ENCODE measurements at places on chromosomes 4 and X.

- no peak for DNase-seq
These were observed 532 bp downstream of the ZNF827 start for GRCh38 chr4:145937971-145938611.

GRCh38 chr4:103091601-103092223 is 7.9 kb downstream of the BDH2 start:
- no peak for DNase-seq

DNA sequence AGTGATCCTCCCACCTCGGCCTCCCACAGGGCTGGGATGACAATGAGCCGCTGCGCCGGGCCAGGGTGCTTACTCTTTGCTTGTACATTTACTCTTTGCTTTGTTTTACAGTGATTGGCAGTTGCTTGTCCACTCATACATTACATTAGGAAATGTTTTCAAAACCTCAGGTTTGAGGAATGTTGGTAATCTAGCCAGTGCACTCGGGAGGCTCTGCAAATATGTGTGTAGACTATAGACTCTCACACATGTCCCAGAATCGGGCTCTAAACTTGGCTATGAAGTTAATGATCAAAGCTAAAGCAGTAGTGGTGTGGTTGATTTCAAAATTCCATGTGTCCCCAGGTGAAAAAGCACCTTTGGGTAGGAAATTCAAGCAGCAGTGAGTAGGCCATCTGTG is 20.5 kb downstream of the TRMT44 start:
- no peak for DNase-seq

- DNase-seq, result no peak
These were observed 605.9 kb upstream of the DIPK2B start for GRCh38 chrX:45806410-45807121.

- no peak for DNase-seq
These were observed 144.2 kb downstream of the POLA1 start for GRCh38 chrX:24837966-24838365.

DNA sequence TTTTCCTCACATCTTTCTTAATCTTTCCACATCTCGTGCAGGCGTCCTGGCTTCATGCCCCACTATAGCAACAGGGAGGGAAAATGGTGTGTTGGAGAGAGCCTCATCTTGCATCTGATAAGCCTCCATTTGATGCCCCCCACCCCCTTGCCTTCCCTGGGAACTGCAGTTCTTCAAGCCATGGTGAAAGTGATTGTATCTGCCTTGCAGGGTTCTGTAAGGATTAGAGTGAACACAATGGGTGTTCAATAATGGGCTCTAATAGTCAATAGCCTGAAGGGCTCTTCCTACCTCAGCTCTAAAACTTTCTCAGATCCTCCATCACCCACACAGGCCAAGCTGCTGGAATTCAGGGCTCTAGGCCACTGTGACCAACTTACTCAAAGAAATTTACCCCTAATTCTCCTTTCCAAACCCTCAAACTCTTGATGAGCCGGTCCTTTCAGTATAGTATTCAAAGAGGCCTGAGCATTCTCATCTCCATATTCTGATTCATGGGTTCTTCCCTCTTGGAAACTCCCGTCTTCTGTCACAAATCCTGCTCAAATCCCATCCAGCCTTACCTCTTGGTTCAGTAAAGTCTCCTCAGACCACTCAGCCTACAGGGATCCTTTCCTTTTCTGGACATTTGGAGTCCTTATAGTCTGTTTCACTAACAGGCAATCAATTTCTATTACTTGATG is 128.3 kb upstream of the TRIM2 start:
- DNase-seq, result no peak

- no peak for DNase-seq
These were observed 6.1 kb downstream of the SGCB start for GRCh38 chr4:52032005-52032404.

GRCh38 chrX:111609206-111609605 is 71.8 kb upstream of the ALG13 start:
- no peak for DNase-seq

DNA sequence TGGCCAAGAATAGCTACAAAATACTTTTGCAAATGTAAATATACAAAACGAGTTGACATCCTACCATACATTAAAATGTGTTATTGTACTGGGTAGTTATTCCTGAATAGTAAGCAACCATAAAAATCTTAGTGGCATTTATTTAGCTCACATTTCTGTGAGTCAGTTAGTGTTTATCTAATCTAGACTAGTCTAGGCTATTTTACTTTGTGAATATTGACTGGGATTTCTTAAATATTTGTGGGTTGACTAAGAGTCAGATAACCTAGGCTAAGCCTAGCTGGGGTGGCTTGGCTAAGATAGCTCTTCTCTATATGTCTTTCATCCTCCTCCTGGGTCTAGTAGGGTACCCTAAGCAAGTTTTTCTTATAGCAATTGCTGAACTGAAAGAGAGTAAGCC is 543.8 kb upstream of the DIAPH2 start:
- DNase-seq, result no peak

- no peak for DNase-seq
These were observed 2.3 kb downstream of the PF4 start for GRCh38 chr4:73979407-73979957.

DNA sequence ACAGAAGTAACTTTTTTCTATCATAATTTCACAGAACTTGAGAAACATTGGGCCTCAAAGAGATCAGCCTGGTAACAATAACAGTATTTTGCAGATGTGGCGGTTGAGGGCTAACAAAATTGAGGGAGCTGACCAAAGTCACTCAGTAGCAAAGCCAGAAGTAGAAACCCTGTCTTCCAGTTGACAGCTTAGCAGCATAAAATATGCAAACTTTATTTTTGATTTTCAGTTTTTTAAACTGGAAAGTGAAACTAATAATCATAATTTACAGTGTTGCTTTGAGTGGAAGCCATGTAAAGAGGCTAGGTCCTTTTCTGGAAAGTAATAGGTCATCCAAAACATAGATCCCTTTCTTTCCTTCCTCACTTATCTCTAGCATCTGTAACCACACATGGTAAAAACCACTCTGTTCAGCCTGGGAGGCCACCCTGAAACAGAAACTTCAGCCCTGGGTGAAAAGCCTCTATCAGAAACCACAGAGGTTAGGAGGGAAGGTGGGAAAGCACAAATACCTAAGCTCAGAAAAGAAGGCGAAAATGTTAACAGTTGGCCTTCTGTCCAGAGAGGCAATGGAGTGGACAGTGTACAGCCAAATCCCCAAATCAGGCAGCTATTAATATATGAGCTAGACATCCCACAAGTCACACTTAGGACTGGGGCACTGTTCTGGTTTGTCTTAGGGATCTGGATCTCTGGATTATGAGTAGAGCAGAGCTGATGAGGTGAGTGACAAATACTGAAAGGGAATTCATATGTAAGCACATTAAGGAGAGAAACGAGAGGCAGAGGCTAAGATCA is 61.1 kb upstream of the ARSJ start:
- DNase-seq, result no peak

GRCh38 chr4:165560941-165561340 is 182.1 kb downstream of the CPE start:
- no peak for DNase-seq

DNA sequence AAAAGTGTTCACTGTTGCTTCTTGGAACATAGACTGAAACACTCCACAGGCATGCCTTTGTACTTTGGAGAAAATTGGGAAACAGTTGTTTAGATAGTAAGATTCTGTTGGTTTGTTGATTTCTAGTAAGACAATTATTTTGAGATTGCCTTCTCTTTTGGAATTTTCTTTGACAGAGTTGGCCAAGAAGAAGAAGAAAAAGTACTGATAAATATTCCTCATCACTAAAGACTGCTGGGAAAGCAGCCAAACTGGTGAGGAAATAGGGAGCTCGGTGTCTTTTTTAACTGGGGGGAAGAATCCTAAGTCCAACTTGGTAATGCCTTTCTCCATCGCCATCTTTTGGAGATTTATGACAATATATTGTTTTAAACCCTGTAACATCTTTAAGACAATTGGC is 370.7 kb downstream of the GPAT3 start:
- DNase-seq, result no peak

DNA sequence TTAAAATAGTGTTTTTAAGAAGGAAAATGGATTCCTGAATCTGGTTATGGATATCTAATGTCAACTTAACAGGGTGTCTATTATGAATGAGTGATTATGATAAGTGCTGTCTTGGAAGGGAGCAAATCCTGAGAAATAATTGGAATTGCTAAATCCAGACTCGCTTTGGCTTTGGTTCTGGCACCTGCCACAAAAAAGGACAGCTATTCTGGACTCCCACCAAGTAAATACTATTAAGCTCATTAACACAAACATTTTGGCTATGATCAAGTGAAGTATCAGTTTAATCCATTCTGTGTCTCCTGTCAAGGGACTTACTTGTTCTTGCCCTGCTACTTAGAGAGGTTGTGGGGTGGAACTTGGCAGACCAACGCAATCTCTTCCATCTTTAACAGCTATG is 403.7 kb downstream of the CENPC start:
- DNase-seq, result no peak

- no peak for DNase-seq
These were observed 201.4 kb downstream of the CCNG2 start for GRCh38 chr4:77358315-77358928.

GRCh38 chr4:165541851-165542459 is 163.1 kb downstream of the CPE start:
- DNase-seq, result no peak

- DNase-seq, result no peak
These were observed 18.4 kb downstream of the HMX1 start for GRCh38 chr4:8853249-8853648.

DNA sequence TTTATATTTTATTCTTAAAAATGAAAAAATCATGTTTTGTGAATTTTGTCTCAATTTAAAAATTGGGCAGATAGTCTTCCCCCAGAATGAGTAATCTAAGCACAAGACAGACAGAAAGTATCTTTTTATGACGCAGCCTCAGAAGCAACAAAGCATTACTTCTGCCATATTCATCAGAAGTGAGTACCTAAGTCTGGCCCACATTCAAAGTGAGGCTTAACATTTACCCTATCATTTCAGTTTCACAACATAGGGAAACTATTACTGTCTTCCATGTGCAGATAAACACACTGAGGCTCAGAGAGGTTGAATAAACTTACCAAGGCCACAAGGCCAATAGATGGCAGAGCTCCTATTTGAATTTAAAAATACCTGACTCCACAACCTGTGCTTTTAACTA is 4.4 kb upstream of the PRDX4 start:
- DNase-seq, result no peak

- no peak for DNase-seq
These were observed 32.1 kb upstream of the MTNR1A start for GRCh38 chr4:186587416-186588018.

- DNase-seq, result no peak
These were observed 41.8 kb downstream of the GPC4 start for GRCh38 chrX:133373386-133374079.

- no peak for DNase-seq
These were observed 11.9 kb downstream of the COPS4 start for GRCh38 chr4:83046693-83047473.

DNA sequence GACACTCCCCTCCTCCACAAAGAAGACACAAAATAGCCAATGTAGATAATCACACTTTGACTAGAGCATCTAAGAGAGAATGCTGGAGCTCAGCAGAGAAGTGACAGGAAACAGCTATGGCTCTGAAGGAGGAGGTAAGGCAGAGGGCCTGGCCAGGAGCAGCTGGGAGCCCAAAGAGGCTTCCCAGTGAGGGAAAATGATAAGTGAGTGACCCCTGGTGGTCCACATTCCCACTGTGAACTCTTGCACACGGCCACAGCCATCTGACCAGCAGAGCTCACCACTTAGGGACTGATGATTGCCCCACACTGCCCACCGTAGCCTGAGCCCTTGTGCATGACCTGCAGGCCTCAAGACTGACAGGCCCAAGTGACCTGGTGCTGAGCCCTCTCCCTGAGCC is 162.7 kb upstream of the GALNTL6 start:
- no peak for DNase-seq

- no peak for DNase-seq
These were observed 45.9 kb downstream of the PTCHD1 start for GRCh38 chrX:23380581-23380980.

GRCh38 chr4:8637456-8637984 is 45.0 kb downstream of the CPZ start:
- DNase-seq, result no peak

DNA sequence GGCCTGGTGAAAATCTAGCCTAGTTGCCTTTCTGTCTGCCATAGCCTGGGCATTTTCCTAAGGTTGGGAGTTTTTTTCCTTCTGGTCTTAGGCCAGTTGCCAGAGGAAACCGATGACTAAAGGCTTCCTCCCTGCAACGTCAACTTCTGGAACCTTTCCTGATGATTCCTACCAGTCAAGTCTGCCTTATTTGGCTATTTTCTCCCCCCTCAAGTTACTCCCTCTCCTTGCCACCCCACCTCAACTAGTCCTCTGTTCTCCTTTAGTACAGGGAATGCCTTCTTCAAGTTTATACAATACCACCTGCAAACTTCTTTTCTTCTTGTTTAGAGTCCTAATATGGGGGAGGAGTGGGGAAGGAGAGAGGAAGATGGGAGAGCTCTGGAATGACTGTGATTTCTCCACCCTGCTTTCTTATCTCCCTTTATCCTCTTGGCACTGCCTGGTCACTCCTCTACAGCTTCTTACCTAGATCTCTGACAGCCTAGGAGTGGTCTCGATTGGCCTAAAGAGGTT is 10.6 kb downstream of the MSN start:
- no peak for DNase-seq

- no peak for DNase-seq
These were observed 145.2 kb downstream of the CHRNA9 start for GRCh38 chr4:40480291-40480690.

DNA sequence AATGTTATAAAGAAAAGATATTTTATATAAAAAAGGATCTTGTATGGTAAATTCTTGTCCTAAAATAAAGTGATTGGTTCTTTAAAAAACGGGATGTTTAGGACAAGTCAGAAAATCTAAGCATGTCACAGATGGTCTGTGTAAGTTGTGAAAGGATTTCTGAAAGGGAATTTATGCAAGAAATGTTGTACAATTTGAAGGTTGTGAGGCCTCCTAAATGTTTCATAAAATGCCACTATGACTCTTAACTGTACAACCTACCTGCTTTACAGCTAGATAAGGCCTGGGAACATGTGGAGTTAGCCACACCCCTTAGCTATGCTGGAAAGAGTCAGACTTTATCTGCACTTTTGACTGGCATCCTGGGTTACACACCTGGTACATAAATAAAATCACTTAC is 951.5 kb upstream of the POU3F4 start:
- no peak for DNase-seq

GRCh38 chr4:147370473-147370872 is 110.4 kb upstream of the EDNRA start:
- DNase-seq, result no peak

DNA sequence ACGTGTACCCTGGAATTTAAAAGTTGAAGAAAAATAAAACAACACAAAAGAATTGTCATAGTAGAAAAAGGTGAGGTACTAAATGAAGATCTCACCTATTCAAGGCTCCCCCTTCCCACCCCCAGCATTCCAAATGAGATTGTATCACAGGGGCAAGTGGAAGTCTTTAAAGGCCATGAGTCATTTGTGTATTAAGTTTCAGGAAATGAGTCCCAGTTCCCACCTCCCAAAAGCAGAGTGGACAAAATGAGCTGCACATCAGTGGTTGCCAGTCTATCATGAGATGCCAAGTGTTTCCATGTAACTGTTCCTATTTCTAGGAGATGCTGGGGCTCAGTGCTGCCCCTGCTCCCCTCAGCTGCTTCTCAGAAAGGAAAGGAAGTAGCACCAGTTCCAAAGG is 20.1 kb downstream of the ARHGEF9 start:
- no peak for DNase-seq

- no peak for DNase-seq
These were observed 32.1 kb upstream of the HTRA3 start for GRCh38 chr4:8237256-8237989.
